ENCODE measurements at places on chromosomes 3 and 15.

GRCh38 chr15:39471785-39472574, 108.9 kb upstream of the THBS1 start:
- no peak for DNase-seq

GRCh38 chr3:41893977-41894376, 67.9 kb downstream of the ULK4 start:
- DNase-seq, result no peak

DNA sequence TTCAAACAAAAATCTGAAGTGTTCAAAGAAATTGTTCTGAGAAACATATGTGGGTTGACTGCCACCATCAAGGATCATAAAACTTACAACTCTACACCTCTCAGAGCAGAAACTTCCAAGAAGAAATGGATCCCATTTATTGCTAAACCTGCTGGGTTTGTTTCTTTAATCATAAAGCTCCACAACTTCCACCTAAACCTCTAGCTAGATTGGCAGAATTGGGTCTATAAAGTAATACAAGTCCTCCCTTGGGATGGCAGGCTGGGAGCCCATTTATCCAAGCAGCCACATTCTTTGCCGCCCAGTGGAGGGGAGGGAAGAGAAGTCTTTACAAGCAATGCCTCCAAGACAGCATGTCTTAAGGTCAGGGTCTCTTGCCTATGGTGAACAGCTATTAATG, 40.5 kb upstream of the CMTM8 start:
- DNase-seq, result no peak

GRCh38 chr3:112755845-112756613, 90.6 kb downstream of the CD200R1L start:
- no peak for DNase-seq

DNA sequence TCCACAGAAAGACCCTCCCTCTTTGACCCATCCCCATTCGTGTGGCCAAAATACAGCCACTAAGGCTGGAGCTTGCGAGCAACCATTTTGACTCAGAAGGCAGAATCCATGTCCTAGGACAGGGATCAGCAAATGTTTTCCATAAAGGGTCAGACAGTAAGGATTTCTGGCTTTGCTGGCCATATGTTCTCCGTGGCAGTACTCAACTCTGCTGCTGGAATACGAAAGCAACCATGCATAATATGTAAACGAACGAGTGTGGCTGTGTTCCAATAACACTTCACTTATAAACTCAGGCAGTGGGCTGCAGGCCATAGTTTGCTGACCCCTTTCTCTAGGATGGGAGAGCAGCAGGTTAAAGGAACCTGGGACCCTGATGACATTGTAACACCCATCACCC, 77.6 kb upstream of the WNT5A start:
- DNase-seq, result no peak

DNA sequence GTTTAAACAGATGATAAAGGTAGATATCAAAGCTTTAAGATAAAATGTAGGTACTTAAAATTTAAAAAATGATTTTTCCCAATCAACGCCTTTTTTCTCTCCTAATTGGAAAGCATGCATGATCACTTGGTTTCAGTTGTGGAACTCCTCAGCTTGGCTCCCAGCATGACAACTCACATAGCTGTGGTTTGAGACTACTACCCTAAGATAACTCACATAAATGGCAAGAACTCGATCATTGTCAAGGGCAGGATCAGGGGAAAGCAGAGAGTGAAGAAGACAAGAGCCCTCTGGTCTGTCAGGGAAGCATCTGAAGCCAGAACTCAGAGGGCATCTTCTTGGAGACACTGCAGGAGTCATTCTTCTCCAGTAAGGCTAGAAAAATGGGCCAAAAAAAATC, 516.7 kb downstream of the NTRK3 start:
- DNase-seq, result no peak

GRCh38 chr3:63043631-63044030, 168.4 kb upstream of the CADPS start:
- DNase-seq, result no peak

DNA sequence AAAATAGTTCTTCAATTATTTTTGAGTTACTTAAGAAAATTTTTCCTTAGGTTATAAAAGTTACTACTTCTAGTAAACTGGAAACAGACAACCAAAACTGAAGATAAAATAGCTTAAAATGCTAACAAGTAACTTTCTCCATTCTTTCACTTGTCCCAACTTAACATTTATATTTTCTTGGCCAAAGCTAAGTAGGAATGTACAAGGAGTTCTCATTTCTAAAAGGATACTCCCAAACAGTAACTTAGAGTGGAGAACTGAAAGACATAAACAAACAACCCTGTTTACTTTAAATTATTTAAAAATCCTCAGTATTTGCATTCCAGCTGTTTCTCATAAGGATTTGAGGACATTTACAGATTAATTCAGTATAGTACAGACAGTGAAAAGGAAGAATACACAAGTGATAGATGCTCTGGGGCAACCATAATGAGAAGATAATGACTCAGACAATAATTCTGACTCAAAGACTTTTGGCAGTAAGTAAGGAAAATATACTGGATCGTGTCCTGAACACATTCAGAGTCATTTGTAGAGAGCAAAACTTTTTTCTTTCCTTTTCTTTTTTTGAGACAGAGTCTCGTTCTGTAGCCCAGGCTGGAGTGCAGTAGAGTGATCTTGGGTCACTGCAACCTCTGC, 29.2 kb upstream of the ANXA2 start:
- no peak for DNase-seq

- DNase-seq, result no peak
Observed at GRCh38 chr3:197394464-197395321, 96.3 kb upstream of the DLG1 start.

GRCh38 chr3:31285833-31286486, 246.8 kb upstream of the STT3B start:
- DNase-seq, result no peak

- DNase-seq, result no peak
Observed at GRCh38 chr15:64851503-64851840, 9.8 kb downstream of the PLEKHO2 start.

All from neural crest cell (in vitro differentiated cells).